Effector CD4-positive, alpha-beta T cell (primary cell): ENCODE measurements at places on chromosomes 2 and 18.
A peak's percentile ranks its signal among the peaks of the same experiment; 100 is the strongest.

DNA sequence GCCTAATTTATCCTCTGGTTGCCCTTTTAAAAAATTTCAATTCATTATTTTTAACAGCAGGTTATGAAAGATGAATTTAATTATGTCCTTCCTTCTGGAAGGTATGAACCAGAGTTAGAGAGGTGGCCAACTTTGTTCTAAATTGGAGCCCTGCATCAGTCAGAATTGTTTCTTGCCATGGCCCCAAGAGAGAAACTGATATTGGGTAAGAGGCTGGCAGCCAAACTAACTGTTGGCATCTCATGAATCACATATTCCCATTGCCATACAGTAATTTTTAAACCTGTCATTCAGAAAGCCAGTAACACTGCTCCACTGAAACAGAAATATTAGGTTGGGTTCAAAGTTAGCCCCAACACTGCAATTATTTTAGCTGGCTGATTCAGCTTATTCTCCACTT lies 67.4 kb downstream of the SMAD2 start:
- no peak for DNase-seq

GRCh38 chr2:105861200-105861599 lies 116.5 kb downstream of the NCK2 start:
- no peak for DNase-seq

GRCh38 chr2:164205347-164205746 lies 415.9 kb downstream of the GRB14 start:
- no peak for DNase-seq

- DNase-seq = no peak
Observed at GRCh38 chr2:62489162-62489561, 16.8 kb downstream of the TMEM17 start.

GRCh38 chr2:16718576-16719484 lies 53.2 kb upstream of the CYRIA start:
- no peak for DNase-seq

DNA sequence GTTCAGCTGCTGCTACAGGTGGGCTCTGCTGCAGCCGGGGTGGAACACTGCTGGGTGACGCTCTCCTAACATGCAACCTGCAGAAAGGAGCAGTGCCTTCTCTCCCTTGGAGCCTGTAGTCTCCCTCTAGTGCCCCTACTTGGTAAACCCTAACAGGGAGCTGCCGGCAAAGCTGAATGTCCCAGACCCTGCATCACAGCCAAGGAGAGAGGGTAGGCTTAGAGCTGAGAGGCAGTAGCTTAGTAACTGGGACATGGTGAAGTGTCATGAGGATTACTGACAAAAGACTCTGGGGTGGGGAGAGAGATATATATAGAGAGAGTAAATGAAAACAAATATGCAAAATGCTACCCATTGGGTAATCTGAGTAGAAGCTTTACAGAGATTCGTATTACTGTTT lies 9.9 kb downstream of the NCAPH start:
- DNase-seq = no peak

GRCh38 chr2:123453046-123453700 lies 571.9 kb upstream of the CNTNAP5 start:
- no peak for DNase-seq

DNA sequence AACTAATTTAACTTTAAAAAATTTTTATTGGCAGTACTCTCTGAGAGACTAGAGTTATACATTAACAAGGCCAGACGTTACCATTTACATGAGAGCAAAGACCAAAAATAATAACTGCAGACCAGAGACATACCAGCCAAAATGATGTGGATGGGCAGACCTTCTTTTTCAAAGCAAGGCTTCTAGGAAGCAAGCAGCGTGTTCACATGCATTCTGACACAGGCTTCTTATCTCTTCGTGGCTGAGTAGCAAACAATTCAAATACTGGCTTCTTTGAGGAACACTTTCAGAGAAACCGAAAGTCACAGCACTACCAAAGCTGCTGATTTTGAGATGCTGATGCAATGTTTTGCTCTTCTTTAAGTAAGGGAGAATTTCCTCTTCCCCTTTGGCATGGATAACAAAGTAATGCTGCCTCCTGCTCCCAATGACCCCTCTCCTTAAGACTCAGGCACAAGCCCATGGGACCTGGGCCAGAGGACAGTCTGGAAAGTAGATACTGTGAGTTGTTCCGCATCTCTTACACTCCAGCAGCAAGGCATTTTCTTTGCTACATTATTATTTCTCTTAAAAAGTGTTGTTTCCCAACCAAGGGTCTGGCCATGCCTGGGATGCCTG lies 181.9 kb downstream of the MREG start:
- DNase-seq = no peak

DNA sequence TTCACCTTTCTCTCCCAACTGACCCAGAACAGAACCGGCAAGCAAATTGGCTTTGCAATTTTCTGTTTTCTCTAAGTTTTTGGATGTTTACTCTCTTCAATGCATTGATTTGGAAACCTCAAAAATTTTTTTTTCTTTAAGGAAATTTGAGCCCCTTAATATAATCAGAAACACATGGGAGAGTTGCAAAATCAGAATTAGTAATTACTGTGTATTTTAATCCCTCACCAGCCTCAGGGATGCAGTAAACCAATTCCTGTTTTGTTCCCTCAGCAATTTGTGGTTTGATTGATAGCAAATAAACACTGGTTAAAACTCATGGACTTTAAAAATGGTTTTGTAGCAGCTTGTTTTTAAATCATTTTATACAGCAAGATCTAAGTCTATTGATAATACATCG lies 281.5 kb downstream of the NEDD4L start:
- DNase-seq = no peak

- DNase-seq = no peak
Observed at GRCh38 chr18:32877371-32877770, 104.5 kb upstream of the KLHL14 start.

GRCh38 chr18:60022671-60023276 lies 123.0 kb downstream of the PMAIP1 start:
- DNase-seq = no peak

- no peak for DNase-seq
Observed at GRCh38 chr2:139622691-139623090, 842.5 kb upstream of the NXPH2 start.

- no peak for DNase-seq
Observed at GRCh38 chr2:3244486-3244885, 133.1 kb downstream of the EIPR1 start.

- no peak for DNase-seq
Observed at GRCh38 chr2:20168727-20169696, 55.9 kb downstream of the SDC1 start.

- no peak for DNase-seq
Observed at GRCh38 chr2:19900931-19901441, 797 bp downstream of the TTC32 start.

DNA sequence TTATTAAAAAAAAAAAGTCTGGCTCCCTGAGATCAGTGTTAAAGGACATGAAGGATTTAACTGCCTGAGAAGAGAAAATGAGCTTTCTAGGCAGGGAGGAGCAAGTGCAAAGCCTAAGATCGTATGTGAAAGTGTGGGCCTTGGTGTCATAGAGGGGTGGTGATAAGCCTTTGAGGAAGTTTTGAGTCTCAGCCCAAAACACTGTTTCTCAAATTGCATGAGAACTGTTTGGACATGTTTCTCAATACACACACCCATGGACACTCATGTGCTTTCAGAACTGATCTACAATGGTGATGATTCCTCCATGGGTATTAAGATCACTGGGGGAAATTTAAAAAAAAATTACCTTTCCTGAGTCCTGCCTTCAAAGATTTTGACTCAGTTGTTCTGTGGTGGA lies 336.7 kb upstream of the RND3 start:
- no peak for DNase-seq

DNA sequence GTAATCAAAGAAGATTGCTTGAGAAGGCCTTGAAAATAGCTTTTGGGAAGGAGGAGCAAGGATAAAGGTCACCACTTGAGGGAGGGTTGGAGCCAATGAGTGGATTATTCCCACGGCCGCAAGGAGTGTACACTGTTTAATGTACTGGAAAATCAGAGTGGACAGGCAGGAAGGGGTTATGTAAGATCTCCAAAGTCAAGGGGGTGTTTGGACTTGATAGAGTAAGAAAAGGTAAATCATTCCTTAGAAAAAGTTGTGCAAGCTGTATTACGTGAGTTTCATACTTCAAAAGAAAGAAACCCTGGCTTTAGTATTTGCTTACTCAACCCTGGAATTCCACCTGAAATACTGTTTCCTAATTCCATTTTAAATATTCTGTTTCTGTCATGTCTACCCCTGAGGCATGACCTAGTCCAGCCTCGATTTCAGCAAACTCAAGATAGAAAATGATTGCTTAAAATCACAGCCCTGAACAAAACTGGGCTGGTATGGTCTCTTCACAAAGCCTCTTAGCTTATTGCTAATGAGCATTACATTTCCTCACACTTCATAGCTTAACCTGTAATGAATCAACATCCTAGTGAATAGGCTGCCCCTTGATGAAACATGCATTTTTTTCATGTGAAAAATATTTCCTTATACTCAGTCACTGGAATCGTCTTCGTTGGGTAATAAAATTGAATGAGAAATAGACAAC lies 1.1 kb downstream of the MREG start:
- no peak for DNase-seq

- no peak for DNase-seq
Observed at GRCh38 chr2:155714983-155715382, 617.5 kb downstream of the NR4A2 start.

- DNase-seq = no peak
Observed at GRCh38 chr2:225317186-225317585, 82.3 kb upstream of the NYAP2 start.

DNA sequence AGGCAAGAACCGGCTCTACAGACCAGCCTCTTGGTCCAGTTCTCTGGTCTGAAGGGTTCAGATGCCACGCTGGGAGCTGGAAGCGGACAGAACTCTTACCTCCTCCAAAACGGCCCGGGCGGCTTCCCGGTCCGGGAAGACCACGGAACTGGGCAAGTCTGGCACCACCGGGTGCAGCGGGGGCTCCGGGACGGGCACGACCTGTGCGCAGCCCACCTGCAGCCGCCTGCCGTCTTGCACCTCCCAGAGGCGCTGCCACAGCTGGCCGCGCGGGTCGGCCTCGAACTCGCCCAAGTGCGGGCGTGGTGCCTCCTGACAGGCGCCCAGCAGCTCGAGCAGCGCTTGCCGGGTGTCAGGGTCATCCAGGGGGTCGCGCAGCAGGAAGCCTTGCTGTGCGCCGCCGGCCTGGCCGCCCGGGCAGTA lies 773 bp downstream of the CMPK2 start:
- peak; percentile 8 for DNase-seq

DNA sequence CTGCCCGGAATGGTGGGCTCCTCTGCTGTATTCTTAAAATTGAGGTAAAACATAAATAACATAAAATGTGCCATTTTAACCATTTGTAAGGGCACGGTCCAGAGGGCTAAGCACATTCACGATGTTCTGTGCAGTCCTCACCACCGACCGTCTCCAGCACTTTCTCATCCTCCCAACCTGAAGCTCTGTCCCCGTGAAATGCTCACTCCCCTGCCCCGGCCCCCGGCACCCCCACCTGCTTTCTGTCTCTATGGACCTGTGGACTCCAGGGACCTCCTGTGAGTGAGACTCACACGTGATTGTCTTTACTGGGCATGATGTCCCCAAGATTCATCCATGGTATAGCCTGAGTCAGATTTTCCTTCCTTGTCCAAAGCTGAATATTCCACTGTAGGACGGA lies 38.7 kb upstream of the CTDP1 start:
- no peak for DNase-seq

DNA sequence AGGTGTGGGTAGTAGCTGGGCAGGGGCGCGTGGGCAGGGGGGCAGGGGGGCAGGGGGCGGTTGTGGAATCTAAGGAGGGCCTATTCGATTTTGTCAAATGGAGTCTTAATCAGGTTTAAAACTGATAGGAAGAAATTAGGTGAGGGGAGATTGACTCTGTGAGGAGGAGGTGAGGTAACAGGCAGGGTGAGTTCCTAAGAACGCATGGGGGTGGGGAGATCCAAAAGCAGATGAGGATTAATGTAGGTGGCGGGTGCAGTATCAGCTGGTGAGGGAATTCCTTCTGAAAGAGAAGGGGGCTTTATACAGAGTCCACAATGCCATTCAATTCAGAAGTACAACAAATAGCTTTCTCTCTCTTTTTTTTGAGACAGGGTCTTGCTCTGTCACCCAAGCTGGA lies 72.7 kb downstream of the CAB39 start:
- no peak for DNase-seq

DNA sequence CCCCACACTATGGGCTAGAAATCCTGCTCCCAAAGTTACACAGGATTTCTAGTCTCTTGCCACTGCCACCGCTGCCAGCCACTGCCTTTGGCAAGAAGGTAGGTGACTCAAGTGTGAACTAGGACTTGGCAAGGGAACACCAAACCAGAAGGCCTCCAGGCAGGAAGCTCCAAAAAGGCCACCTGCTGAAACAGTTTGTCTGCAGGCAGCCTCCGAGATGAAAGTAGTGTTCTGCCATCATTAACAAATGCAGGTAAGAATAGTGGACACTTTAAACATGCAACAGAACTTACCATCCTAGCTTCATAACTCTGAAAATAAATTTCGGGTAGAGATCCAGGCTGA lies 3.9 kb downstream of the ANKRD44 start:
- DNase-seq = peak; percentile 28

- DNase-seq = no peak
Observed at GRCh38 chr2:64214281-64215115, 70.3 kb upstream of the PELI1 start.

GRCh38 chr18:37315935-37316334 lies 249.7 kb downstream of the CELF4 start:
- no peak for DNase-seq

DNA sequence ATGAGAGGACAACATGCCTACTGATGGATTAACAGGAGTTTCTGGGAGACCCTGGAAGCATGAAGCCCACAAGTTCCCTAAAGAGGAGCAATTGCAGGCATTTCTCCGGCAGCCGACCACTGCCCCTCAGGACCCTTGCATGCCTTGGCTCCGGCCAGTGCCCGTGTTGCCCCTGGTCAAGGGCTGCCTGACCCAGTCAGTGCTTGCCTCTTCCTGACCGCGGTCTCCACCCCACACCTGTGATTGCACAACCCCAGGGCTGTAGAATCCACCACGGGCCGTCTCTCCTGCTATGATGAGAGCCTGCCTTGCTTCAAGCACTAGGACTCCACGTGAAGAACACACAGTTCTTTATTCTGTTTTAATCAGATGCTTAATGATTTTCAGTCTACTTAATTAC lies 127.5 kb downstream of the GLI2 start:
- DNase-seq = no peak

DNA sequence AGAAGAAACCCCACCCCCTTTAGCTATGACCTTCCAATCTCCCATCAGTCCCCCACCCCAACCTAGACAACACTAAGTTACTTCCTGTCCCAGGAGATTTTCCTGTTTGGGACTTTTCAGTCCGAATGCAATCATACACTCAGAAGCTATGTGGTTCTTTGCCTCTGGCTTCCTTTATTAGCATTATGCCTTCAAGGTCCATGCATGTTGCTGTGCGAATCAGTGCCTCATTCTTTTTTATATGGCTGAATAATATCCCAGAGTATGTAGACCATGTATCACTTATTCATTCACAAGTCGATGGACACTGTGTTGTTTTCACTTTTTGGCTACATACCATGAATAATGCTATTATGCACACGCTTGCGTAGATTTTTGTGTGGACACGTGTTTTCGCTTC lies 292.1 kb upstream of the HDAC4 start:
- DNase-seq = no peak
